Colonic mucosa (tissue), 4 donors: ENCODE measurements at places on chromosomes 5 and 9. TPM values are rescaled to one million over a fixed set of nuclear protein-coding genes. Genes with fewer than 3 reads are reported as not detected.

DNA sequence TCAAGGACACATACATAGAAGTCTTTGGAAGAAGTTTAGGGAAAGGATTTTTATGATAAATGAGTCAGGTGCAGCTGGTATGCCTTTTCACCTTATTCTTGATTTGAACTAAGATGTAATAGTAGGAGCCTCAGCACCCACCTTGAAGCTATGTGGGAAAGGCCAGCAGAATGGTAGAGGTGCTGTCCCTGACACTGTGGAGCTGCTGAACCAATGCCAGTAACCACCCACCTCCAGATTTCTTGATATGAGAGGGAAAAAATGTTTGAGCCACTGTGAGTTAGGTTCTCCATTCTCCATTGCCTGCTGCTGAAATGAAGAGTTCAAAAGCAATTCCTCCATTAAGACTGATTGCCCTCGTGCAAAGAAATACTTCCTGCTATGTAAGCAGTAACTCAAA is 12.2 kb upstream of the HMGCR start:
- H3K36me3 ChIP-seq = no peaks in the 10 kb centered on the region
- H3K27me3 ChIP-seq = no peaks in the 10 kb centered on the region
- DNase-seq = no peak

- no peak overlapping the region for H3K27ac ChIP-seq
- no peak for DNase-seq
- H3K4me1 ChIP-seq = peaks cover 5% of the 10 kb centered on the region
Measured at GRCh38 chr5:1166370-1166769, 35.0 kb upstream of the SLC6A19 start.

DNA sequence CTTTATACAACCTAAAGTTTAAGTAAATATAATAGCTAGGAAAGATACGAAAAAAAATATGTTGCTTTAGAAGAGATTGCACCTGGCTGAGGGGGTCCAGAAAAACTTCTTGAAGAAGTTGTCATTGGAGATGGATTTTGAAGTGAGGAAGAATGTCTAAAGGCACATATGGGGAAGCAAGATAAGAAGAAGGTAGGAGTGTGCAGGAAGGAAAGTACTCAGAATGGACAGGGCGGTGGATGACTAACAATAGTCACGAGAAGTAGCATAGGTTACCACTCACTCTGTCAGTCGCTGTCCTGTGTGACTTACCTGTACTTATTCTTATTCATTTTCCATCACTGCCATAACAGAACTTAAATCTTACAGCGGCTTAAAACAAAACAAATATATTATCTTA is 251.6 kb downstream of the GRIA1 start:
- H3K27me3 ChIP-seq = no peaks in the 10 kb centered on the region
- no peak for DNase-seq
- no peaks in the 10 kb centered on the region for H3K4me1 ChIP-seq

DNA sequence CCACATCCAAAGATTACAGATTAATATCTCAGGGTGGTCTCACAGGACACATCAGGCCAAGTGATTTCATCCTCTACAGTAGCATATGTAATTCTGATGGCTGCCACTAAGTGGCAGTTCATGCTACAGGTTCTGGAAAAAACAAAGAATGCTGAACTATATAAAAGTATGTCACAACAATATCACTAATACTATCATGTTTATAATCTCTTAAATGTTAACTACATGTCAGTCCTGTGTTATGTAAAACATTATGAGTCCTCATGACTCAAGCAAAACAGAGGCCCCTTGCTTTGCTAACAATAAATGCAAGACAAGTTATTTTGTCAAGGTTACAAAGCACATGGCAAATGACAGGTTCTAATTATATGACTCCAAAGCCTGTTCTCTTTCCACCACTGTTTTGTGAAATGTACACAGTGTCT is 233.2 kb downstream of the FBXL17 start:
- no peaks in the 10 kb centered on the region for H3K36me3 ChIP-seq
- no peak overlapping the region for H3K4me3 ChIP-seq
- H3K4me1 ChIP-seq = no peaks in the 10 kb centered on the region
- no peak for DNase-seq

DNA sequence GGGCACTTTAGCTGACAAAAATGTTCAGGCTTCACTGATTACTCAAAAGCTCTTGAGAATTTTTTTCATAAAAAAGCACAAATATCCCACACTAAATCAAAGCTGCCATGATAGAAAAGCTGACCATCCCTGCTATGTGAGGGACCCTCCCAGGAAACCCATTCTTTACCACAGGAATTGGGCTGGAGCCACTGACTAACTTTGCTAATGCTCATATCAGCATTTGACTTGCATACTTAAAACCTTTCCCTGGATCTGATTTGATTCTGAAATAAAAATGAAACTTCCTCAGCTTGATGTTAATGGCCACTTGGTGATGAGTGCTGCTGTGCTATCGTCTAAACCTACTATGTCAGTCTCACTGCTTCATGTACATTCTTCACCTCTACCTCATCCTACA is 243.6 kb downstream of the PRELID2 start:
- no peak for DNase-seq
- H3K27ac ChIP-seq = no peak overlapping the region
- no peak overlapping the region for H3K4me3 ChIP-seq
- H3K27me3 ChIP-seq = no peaks in the 10 kb centered on the region
- H3K36me3 ChIP-seq = no peaks in the 10 kb centered on the region
- no peaks in the 10 kb centered on the region for H3K4me1 ChIP-seq

GRCh38 chr5:106940986-106941385 is 729.8 kb downstream of the EFNA5 start:
- H3K27ac ChIP-seq = no peak overlapping the region
- H3K4me1 ChIP-seq = no peaks in the 10 kb centered on the region
- no peaks in the 10 kb centered on the region for H3K36me3 ChIP-seq
- no peaks in the 10 kb centered on the region for H3K27me3 ChIP-seq

- H3K27me3 ChIP-seq = no peaks in the 10 kb centered on the region
- H3K4me3 ChIP-seq = no peak overlapping the region
- H3K36me3 ChIP-seq = no peaks in the 10 kb centered on the region
- H3K27ac ChIP-seq = no peak overlapping the region
Measured at GRCh38 chr5:66362046-66362445, 217.9 kb downstream of the SREK1 start.

DNA sequence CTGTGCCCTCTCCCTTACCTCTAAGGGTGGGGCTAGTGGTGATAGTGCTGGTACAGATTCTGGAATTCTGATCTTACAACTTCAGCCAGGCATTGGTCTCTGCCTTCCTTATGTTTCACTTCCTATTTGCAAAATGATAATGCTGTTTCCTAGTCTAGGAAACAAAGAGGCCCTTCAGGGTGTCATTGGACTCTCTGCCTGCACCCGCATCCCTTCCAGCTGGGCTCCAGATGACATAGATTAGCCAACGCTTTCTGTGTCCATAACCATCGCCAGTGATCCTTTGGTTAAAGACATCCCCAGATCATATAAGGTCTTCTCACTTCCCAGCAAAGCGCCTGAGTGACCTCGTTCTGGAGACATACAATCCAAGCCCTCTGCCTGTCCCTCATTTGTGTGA is 180.7 kb downstream of the ERCC6L2 start:
- H3K27ac ChIP-seq = no peak overlapping the region
- H3K27me3 ChIP-seq = no peaks in the 10 kb centered on the region
- no peak overlapping the region for H3K4me3 ChIP-seq
- no peaks in the 10 kb centered on the region for H3K36me3 ChIP-seq
- no peaks in the 10 kb centered on the region for H3K4me1 ChIP-seq
- DNase-seq = no peak

DNA sequence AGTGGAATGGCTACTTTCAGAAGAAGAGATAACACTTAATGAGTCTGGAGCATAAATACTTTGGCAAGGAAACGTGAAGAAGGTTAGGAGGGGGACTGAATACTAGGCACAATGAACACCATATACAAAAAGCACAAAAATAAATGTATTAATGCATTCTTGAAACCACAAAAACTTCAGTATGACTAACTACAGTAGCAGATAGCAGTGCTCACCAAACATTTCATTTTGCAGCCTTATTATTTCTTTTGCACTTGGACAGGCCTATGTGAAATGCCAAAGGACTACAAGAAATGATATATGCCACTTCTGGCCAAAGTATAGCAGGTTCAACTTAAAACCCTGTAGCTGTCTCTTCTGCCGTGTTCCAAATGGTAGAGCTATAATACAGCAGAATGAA is 26.3 kb downstream of the UBQLN1 start:
- H3K27ac ChIP-seq = no peak overlapping the region
- DNase-seq = no peak
- no peak overlapping the region for H3K4me3 ChIP-seq
- no peaks in the 10 kb centered on the region for H3K4me1 ChIP-seq

The CCNO gene
- 2.5 TPM for total RNA-seq

The ADGRD2 gene
- total RNA-seq = not detected
